HCEC 1CT (cell line): ENCODE measurements at places on chromosomes 16 and 17.

- no peak for DNase-seq
These were observed 93.5 kb upstream of the HSBP1 start for GRCh38 chr16:83714286-83714685.

GRCh38 chr16:68074850-68075555 is 10.2 kb upstream of the NFATC3 start:
- DNase-seq, result no peak

DNA sequence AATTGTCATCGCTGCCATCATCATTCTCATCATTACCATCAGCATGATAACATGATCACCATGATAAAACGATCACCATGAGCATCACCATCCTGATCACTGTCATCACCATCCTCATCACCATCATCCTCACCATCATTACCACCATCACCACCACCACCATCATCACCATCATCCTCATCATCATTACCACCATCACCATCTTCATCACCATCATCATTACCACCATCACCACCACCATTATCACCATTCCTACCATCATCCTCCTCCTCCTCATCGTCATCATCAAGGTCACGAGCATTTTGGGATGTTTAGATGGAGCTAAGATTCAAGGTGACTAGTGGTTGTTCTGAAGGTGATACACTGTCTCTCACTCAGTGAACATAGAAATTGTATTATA is 221.0 kb downstream of the FOXL1 start:
- no peak for DNase-seq

- DNase-seq, result no peak
These were observed 287.7 kb downstream of the FOXL1 start for GRCh38 chr16:86865851-86866662.

DNA sequence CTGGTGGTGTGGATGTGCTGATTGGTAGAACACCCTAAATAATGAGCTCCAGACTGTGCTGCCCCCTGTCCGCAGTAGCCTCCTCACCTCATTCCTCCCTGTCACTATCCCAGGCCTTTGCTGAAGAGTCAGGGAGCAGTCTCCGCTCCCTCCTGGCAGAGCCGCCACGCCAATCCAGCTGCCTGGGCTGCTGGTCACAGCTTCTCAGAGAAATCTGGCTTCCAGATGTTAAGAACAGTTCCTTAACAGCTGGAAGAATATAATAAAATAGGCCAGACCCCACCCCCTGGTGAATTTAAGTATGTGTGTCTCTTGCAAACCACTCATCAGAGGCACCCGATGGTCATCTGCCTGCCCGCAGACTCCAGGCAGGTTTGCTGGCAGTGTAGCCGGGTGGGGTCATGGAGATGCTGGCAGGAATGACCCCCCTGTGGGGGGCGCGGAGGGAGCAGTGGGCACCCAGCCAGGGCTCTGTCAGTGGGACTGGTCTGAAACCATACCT is 161.0 kb downstream of the CCDC182 start:
- DNase-seq, result no peak

DNA sequence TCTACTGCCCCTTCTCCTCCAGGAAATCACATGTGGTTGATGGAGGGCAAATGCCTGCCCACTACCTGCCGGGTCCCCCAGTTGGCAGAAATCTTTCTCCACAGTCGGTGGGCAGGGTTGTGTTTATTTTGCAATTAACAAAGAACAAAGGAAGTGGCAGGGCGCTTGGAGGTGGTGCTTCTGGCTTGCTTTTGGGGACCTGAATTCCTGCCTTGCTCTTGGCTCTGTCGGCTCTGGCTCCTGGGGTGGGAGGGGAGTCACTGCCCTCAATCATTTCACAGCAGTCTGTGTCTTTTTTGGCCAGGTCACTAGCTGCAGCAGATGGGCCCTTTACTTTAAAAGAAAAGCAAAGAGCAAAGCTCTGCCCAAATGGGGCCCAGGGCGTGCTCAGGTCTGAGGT is 69.2 kb downstream of the C16orf78 start:
- no peak for DNase-seq

- DNase-seq, result peak; percentile 77
These were observed 31.1 kb downstream of the PPM1E start for GRCh38 chr17:58786586-58787295.

- no peak for DNase-seq
These were observed 5.9 kb downstream of the ADAD2 start for GRCh38 chr16:84196727-84197394.

- DNase-seq, result no peak
These were observed 17.5 kb downstream of the TMEM132E start for GRCh38 chr17:34596920-34597319.
